Activated T-helper 2 cell treated with anti-CD3 and anti-CD28 coated beads, Interferon-gamma antibody, Interleukin-2, Interleukin-4, amounts not matched to agents 10 μg/mL and 5 μg/mL and 100 μg/mL, durations not matched to agents 14 hours and 24 hours and 36 hours (primary cell): ENCODE measurements at places on chromosomes 12 and 14. TPM values are rescaled to one million over a fixed set of nuclear protein-coding genes. Genes with fewer than 3 reads are reported as not detected.

DNA sequence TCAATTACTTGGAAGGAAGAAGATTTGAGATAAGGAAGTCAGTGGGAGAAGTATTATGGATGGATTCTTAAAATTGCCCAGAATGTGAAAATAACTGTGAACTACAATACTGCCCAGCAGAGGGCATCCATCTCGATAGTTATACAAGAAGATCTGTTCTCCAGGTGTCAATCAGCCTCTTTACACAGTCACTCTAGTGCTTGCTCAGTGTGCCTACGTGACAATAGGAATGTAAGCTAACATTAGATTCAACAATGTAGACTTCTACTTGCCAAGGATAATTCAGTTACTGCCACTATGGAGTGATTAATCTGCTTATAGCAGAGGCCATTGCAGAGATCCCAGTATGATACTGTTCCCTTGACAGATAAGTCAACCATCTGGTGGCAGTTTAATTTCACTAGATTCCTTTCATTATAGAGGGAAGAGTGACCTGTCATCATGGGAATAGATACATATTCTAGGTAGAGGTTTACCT is 10.6 kb upstream of the MAP4K5 start:
- H3K27me3 ChIP-seq = peaks cover 11% of the 10 kb centered on the region
- peaks cover 12% of the 10 kb centered on the region for H3K4me1 ChIP-seq
- no peaks in the 10 kb centered on the region for H3K36me3 ChIP-seq
- H3K27ac ChIP-seq = no peak overlapping the region

The RPL10L gene
- not detected in 2 replicates for total RNA-seq

DNA sequence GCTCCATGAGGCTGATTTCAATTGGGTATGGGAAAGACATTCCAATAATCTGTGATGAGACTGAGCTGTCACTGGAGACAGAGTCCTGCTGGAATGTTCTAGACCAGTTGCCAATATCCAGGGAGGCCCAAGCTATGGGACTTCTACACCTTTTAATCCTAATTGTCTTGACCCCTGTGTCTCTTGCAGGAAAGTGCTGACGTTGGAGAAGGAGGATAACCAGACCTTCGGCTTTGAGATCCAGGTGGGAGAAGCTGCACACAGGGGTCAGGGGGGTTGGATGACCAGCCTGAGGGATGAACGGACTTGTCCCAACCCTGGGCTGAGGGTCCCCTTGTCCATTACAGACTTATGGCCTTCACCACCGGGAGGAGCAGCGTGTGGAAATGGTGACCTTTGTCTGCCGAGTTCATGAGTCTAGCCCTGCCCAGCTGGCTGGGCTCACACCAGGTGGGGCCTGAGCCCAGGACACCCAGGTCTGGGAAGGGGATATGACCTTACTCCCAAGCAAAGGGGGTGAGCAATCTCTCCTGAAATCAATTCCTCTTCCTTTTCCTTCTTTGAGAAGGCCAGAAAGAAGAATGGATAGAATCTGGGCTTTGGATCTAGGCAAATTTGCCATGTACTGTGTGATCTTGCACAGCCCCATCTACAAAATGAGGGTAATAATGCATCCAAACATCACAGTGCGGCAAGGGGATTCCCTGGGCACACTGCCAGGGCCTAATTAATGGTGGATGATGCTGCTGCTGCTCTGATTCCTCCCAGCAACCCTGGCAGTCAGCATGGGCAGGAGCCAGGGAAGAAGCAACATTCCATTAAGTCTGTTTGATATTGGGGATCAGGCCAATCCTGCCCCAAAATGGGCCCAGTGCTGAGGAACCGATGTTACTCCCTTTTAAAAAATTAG is 4.2 kb downstream of the TAMALIN start:
- no peak for DNase-seq
- H3K4me1 ChIP-seq = peaks cover 8% of the 10 kb centered on the region
- peaks cover 23% of the 10 kb centered on the region for H3K27me3 ChIP-seq
- H3K36me3 ChIP-seq = no peaks in the 10 kb centered on the region

GRCh38 chr12:31749024-31749704 is 20.3 kb upstream of the AMN1 start:
- H3K4me3 ChIP-seq = no peak overlapping the region
- peaks cover 23% of the 10 kb centered on the region for H3K4me1 ChIP-seq
- peaks cover 20% of the 10 kb centered on the region for H3K27me3 ChIP-seq
- peak; percentile 67 for DNase-seq

DNA sequence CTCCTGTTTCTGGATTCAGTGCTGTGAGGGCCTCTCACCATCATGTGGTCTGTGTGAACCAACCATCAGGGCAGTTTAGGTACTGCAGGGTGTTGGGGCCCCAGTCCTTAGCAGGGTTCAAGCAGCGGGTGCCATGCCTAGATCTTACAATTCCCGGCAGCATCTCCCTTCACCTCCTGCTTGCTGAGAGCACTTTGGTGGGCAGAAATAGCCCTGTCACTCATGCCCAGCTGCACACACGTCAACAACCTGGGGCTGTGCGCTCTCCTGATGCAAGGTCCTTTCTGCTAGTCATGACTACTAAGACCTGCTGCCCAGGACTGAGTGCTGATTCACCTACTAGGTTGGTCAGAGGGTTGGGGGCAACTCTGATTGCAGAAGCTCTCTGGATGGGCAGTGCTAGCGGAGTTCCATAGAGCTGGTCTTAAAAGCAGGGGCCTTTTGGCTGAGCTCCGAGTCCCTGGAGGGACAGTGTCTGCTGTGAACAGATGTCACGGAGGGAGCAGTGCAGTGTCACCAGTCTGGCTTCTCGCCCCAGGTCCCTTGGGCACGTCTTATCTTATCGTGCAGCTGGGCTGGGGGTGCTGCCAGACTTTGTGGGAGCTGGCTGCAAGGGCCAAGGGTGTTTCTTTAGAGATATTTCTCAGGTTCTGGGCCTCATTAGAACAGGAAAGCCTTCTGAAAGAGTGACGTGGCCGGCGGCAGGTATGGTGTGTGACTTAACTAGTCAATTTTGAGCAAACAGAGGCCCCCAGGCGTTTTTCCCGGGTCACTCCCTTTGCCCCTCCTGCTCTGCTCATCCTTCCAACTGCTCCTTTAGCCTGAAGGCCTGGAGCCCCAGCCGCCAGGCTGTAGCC is 71.8 kb downstream of the NINJ2 start:
- no peak overlapping the region for H3K4me3 ChIP-seq
- peaks cover 6% of the 10 kb centered on the region for H3K27me3 ChIP-seq
- peaks cover 4% of the 10 kb centered on the region for H3K4me1 ChIP-seq
- no peak overlapping the region for H3K27ac ChIP-seq

The PSMD9 gene
- total RNA-seq = 65.2 and 71.0 TPM in 2 replicates

DNA sequence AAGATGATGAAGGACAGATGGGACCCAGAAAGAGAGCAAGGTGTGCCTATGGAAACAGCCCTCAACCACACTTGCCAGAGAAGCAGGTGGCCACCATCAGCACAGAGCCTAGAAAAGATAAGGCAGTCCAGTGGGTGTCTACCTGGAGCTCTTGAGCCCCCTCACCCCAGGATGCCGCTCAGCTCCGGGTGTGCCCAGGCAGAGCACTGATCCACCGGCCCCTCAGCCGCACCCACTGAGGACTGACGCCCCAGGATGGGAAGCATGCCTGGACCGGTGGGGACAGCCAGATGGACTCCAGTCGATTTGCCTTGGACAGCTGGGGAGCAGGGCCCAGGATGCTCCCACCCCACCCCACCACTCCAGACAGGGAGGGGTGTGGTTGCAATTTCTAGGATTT is 15.1 kb upstream of the ZFP36L1 start:
- H3K36me3 ChIP-seq = peaks cover 3% of the 10 kb centered on the region
- H3K27me3 ChIP-seq = no peaks in the 10 kb centered on the region
- H3K4me3 ChIP-seq = no peak overlapping the region
- H3K4me1 ChIP-seq = peaks cover 1% of the 10 kb centered on the region

The GPX2 gene
- total RNA-seq = not detected in 2 replicates

DNA sequence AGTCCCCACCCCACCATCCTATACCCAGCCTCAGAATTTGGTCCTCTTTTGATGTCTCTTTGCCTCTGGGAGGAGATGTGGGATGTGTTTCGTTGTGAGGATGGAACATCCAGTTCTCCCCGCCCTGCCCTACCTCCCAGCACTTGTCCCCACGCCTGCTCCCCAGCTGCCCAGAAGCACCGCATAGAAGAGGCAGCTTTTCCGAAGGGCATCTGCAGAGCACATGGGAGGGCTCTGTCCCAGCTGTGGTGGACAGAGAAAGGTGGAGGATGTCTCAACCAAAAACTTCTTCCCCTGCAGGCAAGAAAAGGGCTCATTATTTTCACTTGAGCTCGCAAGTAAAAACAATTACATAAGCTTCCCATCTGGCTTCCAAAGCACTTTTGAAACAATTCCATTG is 302.6 kb downstream of the PCNX1 start:
- H3K4me1 ChIP-seq = peaks cover 10% of the 10 kb centered on the region
- no peak for DNase-seq
- no peak overlapping the region for H3K4me3 ChIP-seq
- H3K27me3 ChIP-seq = no peaks in the 10 kb centered on the region
- H3K36me3 ChIP-seq = no peaks in the 10 kb centered on the region
